ENCODE measurements at places on chromosomes 4 and X.

DNA sequence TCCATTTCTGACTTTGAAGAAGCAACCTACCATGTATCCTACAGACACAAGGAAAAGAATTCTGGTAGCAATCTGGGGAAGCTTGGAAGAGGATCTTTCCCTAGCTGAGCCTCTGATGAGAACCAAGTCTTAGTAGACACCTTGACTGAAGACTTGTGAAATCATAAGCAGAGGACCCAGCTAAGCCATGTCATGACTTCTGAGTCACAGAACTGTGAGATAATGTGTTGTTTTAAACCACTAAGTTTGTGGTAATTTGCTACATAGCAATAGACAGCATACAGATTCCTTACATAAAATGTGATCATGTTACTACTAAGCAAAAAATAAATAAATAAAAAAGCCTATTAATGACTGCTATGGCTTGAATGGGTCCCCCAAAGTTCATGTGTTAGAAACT is 71.3 kb upstream of the ANKRD50 start:
- no peak for DNase-seq

DNA sequence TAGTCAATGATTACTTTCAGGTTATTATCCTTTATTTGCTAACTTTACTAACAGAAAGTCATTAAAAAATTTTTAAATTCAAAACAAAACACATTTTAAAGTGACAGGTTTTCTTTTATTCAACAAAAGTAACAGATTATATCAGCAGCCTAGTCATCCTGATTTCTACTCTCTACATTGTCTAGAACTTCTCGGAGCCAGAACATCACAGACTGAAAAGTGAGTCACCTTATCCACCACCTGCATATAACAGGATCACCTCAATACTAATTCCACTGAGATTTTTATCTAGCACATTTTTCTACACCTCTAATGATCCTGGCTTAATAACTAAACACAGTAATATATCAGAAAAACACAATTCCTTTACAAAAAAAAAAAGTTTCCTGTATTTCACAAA is 47.9 kb upstream of the SMARCAD1 start:
- DNase-seq, result no peak

DNA sequence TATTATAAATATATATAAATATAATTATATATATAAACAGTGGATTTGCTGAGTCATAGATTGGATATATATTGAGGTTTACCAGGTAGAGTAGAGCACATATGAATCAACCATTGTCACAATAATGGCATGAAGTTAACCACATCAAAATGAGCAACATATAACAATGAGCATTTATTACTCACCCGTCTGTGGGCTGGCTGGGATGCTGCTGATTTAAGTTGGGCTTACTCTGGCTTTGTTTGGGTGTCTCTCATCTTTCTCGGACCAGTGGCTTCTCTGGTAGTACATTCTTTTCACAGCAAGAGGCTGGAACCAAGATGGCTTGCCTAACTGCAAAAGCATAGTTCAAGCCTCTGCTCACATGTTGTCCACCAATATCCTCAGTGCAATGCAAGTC is 111.7 kb upstream of the TAPT1 start:
- DNase-seq, result no peak

DNA sequence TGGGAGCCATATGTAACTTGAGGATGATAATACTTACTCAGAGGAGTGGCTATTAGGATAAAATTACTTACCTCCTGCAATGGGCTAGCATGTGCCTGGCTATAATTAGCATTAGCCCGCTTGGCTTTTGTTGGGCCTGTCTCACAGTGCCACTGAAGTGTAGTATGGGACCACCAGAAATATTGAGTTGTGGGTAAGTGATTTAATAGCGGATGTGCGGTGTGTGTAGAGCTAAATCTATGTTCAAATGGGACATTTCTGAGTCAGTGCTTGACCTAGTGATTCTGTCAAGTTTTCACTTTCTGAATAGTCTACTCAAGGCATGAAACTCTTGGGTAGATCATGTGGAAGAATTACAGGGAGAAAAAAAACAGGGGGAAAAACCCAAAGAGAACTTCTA is 3.5 kb upstream of the CLNK start:
- no peak for DNase-seq

DNA sequence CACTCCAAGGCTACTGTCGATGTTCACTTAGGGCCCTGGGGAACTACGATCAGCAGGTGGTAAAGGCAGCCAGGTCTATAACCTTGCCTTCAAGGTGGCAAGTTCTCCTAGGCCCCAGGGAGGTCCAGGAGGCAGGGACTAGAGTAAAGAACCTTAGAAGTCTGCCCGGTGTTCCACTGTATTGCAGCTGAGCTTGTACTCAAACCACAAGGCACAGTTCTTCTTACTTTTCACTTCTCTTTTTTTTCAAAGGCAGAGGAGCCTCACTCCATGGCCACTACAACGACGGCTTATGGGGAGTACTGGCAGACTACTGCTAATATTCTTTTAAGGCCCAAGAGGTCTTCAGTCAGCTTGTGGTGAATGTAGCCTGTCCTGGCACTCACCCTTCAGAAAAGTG is 78.8 kb upstream of the GPR174 start:
- no peak for DNase-seq

DNA sequence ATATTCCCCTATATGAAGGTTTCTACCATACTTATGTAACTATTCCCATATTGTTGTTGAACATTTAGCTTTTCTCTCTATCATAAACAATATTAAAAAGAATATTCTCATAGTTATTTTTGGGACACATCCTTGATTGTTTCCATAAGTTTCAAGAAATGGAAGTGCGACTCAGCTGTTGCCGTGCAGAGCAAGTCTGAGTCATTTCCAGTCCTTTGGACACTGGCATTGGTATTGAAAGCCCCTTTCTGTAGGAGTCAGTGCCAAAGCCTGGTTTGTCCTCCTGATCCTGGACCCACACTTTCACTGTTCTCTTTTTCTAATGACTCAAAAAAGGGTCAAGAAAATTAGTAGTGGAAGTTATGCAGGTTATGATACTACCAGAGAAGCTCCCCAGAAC is 108.3 kb upstream of the DIAPH2 start:
- DNase-seq, result no peak

DNA sequence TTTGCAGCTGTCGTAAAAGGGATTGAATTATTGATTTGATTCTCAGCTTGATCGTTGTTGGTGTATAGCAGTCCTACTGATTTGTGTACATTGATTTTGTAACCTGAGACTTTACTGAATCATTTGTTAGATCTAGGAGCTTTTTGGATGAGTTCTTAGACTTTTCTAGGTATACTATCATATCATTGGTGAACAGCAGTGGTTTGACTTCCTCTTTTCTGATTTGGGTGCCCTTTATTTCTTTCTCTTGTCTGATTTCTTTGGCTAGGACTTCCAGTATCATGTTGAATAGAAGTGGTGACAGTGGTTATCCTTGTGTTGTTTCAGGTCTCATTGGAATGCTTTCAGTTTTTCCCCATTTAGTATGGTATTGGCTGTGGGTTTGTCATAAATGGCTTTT is 8.4 kb downstream of the APOOL start:
- DNase-seq, result no peak
